ENCODE measurements at places on chromosomes 1 and 21.

GRCh38 chr1:145918992-145919939 is 749 bp upstream of the PEX11B start:
- DNase-seq = peak; percentile 64

DNA sequence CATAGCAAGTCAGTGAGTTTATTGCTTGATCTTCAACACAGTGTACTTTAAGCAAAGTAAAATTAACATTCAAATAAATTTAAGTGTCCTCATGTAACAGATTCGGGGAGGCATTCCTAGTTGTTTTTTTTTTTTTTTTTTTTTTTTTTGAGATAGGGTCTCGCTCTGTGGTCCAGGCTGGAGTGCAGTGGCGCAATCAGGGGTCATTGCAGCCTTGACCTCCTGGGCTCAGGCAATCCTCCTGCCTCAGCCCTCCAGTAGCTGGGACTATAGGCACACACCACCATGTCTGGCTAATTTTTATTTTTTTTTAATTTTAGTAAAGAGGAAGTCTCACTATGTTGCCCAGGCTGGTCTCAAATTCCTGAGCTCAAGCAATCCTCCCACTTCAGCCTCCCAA is 22.8 kb downstream of the OSBPL9 start:
- DNase-seq = no peak

DNA sequence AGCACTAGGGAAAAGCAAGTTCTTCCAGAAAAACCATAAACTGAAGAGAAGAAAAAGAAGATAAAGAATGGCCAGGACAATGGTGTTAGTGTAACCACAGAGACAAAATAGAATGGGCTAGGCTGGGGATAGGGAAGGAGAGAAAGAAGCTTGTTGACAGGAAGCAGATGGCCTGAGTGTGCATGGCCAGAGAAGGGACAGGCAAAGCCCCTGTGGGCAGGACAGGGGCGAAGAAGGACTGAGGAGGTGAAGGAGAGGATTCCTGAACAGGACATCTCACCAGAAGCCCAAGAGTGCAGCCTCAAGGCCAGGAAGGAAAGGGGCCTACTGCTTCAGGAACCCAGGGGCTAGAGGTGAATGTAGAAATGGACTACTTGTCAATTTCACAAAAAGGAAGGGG is 29.3 kb downstream of the IQGAP3 start:
- no peak for DNase-seq

- no peak for DNase-seq
Observed at GRCh38 chr1:154474802-154475201, 27.2 kb upstream of the TDRD10 start.

- DNase-seq = no peak
Observed at GRCh38 chr1:77024500-77024899, 157.2 kb downstream of the ST6GALNAC5 start.

DNA sequence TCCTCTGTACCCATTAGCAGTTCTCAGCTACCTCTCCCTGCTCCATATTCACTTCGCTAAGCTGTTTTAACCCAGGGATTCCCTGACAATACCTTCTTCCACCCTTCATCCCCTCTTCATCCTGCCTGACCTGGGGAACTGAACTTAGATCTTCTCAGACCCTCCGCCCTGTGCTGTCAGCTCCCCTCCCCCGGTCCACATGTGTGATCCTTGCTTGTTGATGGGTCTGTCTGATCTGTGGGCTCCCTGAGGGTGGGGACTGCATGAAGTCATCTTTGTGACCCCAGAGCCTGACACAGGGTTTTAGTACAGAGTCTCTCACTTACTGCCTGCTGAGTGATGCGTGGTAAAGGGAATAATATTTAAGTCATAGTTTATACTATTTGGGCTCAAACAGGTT is 11.8 kb downstream of the CHAF1B start:
- DNase-seq = no peak

DNA sequence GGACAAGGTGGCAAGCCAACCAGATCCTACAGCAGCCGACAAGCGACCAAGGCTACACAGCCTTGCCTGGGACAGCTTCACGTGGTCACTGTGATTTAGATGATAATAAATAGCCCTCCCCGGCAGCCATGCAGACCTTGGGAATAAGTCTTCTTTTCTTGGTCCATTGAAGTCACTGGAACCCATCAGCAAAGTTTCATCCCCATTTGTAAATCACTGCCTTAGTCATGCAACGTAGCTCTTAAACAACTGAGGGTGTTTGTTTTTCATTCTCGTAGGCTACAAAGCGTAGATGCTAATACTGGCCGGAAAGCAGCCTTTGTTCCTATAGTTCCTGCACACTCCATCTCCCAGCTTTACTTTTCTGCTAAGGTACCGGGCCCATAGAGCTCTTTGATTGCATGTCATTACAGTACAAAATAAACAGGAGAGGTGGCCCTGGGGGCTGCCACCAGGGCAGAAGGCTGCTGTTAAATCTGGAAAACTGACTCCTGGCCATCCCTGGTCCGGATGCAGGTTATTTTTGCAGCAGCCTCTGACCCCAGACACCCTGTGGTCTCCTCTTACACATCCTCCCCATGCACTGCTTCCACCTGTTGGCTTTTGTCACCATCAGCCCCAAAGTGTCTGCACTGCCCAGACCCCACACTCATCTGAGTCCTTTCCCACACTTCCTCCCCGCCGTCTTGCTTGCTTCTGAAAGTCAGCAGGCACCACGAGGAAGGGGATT is 105.5 kb downstream of the TOMM20 start:
- DNase-seq = no peak

DNA sequence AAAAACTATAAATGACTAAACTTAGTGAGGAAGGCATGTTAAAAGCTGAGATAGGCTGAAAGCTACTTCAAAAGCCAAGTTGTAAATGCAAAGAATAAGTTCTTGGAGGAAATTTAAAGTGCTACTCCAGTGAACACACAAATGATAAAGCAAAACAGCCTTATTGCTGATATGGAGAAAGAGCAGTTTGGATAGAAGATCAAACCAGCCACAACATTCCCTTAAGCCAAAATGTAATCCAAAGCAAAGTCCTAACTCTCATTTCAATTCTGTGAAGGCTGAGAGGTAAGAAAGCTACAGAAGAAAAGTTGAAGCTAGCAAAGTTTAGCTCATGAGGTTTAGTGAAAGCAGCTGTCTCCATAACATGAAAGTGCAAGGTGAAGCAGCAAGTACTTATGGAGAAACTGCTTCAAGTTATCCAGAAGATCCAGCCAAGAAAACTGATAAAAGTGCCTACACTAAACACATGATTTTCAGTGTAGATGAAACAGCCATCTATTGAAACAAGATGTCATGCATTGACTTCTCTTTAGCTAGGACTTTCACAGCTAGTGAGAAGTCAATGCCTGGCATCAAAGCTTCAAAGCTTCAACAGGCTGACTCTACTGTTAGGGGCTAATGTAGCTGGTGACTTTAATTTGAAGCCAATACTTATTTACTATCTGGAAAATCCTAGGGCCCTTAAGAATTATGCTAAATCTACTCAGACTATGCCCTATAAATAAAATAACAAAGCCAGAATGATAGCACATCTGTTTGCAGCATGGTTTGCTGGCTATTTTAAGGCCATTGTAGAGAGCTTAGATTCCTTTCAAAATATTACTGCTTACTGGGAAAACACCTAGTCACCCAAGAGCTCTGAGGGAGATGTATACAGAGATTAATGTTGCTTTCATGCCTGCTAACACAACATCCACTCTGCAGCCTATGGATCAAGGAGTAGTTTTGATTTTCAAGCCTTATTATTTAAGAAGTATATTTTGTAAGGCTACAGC is 188.6 kb downstream of the EIF4G3 start:
- DNase-seq = no peak

DNA sequence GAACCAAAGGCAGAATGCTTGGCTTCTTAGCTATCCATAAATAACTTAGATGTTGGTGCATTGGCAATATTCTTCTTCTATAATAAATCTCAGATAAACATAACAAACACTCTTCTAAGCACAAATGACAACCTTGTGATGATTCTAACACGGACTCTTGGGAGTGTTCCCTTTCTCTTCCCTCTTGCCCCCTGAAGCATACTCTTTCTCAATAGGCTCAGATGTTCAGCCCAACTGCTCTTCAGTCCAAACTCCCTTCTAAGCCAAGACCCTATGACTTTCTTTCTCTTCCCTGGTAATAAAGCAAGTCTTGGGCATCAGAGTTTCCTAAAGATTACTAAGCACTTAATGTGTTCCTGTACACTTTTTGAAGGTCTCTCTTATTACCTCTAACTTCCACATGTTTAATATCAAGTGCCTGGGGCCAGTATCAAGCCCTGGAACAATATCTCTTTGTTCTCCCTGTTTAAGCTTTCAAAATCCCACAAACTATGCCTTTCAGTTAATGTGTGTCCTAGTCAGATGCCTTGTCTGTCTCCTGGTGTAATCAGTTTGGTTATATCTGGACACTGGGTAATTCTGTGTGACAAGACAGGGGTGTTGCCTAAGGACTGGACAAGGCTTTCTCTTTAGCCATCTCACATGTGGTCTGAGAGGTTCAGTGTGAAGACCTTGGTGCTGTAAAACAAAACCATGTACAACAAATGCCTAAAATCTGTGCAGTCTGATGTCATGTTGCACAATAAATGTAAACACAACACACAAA is 92.9 kb upstream of the IVNS1ABP start:
- no peak for DNase-seq

- DNase-seq = no peak
Observed at GRCh38 chr1:204450461-204451257, 39.0 kb upstream of the PPP1R15B start.

- peak; percentile 8 for DNase-seq
Observed at GRCh38 chr1:32431736-32432400, 33.0 kb upstream of the ZBTB8B start.

DNA sequence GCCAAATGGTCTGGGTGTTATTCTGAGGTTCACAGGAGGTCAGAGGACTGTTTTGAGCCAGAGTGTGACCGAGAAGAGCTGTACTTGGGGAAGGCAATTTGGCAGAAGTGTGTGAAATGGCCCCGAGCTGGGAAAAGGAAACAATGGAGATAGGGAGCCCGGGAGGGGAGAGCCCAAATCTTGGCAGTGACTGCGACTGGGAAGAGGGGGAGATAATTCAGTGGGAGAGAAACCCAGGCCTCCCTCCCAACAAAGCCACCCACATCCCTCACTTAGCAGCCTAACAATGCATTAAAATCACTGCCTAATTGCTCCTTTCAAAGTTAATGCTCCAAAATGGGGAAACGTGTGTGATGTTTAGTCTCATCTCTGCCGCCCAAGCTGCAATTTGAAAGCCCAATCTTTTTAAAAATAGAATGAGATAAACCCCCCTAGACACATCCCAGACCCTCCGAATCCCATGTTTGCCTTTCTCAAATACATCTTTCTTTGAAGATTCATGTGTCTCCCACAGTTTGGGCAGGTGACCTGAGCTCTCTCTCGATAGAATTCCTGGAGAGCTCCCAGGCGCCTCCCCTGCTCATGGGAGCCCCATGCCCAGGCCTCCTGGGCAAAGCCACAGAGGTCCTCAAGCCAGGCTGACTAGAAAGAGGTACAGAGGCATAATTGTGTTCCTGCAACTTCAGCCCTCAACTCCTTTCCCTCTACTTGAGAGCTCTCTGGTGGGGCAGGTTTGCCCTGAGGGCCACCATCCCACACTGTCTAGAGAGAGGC is 17.3 kb downstream of the LRRC52 start:
- no peak for DNase-seq

GRCh38 chr1:236638945-236639344 is 34.6 kb upstream of the HEATR1 start:
- DNase-seq = no peak

- DNase-seq = no peak
Observed at GRCh38 chr1:113088972-113089371, 16.0 kb downstream of the LRIG2 start.

GRCh38 chr1:26833432-26834405 is 7.2 kb downstream of the ZDHHC18 start:
- DNase-seq = no peak

- DNase-seq = no peak
Observed at GRCh38 chr1:69697340-69697739, 129.6 kb downstream of the LRRC7 start.

- no peak for DNase-seq
Observed at GRCh38 chr1:100445565-100445964, 92.4 kb upstream of the GPR88 start.

DNA sequence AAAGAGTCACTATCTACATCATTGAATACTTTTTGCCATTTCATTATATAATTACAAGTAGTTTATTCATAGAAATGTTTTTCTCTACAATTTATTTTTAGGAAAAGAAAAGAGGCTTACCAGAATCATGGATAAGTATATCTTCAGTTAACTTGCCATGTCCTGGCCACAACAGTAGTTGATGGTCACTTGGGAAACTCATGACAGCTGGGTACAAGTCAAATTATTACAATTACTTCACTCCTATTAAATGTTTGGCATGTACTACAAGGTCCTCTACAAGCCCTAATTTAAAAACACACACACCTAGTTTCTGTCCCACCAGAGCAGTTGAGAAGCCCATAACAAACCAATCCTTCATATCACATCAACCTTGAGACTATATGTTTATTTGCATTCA is 29.4 kb downstream of the PALMD start:
- DNase-seq = no peak

All from NCI-H1417 (cell line).